ENCODE measurements at places on chromosomes 16 and 17.

DNA sequence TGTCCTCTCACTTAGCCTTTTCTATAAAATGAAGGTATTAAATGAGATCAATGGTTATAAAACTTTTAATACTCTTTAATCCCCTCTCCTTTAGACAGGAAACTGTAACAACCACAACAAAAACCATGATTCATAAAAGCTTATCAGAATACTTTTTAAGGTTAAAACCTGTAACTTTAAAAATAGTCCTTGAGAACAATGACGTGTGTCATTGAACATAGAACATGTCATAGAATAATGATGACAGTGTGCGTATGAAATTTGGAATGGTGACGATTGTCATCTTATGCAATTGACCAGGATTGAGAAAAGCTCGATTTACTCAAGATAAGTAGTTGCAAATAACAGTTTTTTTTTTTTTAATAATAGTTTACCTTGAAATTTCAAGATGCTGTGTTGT, 94.1 kb downstream of the PLCG2 start:
- DNase-seq: no peak

DNA sequence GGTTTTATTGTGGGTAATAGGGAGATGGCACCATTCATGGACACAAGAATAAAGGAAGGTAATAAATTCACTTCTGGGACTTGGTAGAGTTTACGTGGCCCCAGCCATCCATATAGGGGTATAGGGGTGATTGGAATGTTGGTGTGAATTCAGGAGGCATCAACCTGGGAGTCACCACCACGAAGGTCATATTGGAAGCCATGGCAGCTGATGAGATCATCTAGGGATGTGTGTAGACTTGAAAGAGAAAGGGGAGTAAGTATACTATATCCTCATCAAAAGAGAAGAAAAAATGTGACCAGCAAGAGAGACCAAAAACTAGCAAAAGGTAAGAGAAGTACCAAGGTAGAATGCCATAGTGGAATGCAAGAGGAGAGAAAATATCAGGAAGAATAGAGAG, 26.6 kb upstream of the GINS3 start:
- DNase-seq: no peak

GRCh38 chr17:17108451-17109049, 66.3 kb downstream of the MPRIP start:
- DNase-seq: no peak

GRCh38 chr16:85628645-85629044, 15.5 kb downstream of the GSE1 start:
- no peak for DNase-seq

- DNase-seq: no peak
These were observed 225.7 kb downstream of the XYLT1 start for GRCh38 chr16:17244872-17245551.

GRCh38 chr17:64138441-64138840, 8.5 kb upstream of the ERN1 start:
- DNase-seq: no peak

GRCh38 chr17:19460700-19461099, 49.7 kb downstream of the RNF112 start:
- no peak for DNase-seq

DNA sequence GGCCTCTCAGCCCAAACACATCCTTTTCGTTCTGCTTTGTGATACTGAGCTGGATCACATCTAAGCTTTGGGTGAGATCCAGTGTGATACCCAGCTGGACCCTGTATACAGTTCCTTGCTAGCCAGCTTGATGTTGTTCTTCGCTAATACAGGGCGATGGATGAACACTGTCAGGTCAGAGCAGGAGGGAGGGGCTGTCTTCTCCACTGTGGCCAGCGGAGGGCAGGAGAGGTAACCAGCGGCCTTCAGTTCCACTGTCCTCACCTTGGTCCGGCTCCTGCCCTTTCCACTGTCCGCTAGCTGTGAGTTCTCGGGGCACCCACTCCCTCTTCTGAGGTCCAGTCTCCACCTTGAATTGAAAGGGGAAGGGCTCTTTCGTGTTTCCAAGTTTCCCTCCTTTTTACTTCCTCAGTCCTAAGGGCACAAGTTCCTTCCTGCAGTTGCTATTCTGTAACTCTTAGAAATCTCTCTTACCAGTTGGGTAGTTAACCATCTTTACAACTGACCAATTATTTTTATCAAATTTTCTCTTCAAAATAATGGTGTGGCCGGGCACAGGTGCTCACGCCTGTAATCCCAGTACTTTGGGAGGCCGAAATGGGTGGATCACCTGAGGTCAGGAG, 3.0 kb upstream of the ZNF213 start:
- DNase-seq: no peak

Measured in brain pericyte (primary cell).